Activated CD4-positive, CD25-positive, alpha-beta regulatory T cell treated with anti-CD3 and anti-CD28 coated beads, Interleukin-2, amount 50 U/mL, for 72 hours (primary cell): ENCODE measurements at places on chromosomes 2 and 18.

- no peak for DNase-seq
Measured at GRCh38 chr2:137220438-137220993, 455.2 kb downstream of the THSD7B start.

- DNase-seq, result no peak
Measured at GRCh38 chr2:37098416-37099118, 14.2 kb downstream of the GPATCH11 start.

GRCh38 chr2:9228781-9229469 lies 22.3 kb downstream of the ASAP2 start:
- DNase-seq, result no peak

DNA sequence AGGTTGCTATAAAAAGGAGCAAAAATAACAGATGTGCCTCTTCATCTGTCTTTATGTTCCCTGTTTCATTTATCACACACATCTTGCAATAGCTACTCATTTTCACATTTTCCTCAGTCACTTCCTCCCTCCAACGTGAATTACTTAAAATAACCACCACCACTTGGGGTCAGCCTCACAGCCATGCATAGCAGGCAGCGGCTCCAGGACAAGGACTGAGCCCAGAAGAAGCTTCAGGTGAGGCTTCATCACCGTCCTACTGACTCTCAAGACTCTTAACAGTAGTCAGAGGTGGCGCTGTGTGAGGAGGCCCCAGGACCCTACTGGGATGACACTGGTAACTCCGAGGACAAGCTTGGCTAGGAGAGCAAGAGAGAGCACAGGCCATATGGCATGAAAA lies 15.5 kb upstream of the ST8SIA5 start:
- DNase-seq, result no peak

GRCh38 chr18:6821356-6821755 lies 91.8 kb downstream of the ARHGAP28 start:
- DNase-seq, result no peak

- no peak for DNase-seq
Measured at GRCh38 chr18:44175891-44176290, 504.8 kb upstream of the SETBP1 start.

- DNase-seq, result peak; percentile 22
Measured at GRCh38 chr2:240396623-240397541, 38.6 kb upstream of the GPC1 start.

DNA sequence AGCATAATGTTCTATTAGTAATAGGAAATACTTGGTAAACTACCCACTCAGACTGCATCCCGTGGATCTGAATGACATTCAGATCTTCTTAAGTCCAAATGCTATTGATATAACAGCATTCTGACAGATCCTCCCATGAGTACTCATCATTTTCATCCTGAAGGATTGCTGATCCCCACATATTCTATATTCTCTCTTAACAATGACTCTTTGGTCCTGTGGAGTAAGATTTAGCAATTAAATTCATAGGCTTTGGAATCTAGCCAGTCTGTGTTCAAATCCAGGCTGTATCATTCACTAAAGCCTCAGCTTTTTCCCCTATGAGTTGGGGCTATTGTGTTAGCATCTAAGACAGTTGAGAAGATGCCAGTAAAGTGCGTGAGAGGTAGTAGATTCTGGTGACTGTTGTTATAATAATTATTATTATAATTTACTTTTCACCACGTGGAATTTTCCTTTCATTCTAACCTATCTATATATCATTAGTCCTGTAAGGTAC lies 591.3 kb upstream of the SYT4 start:
- DNase-seq, result no peak

GRCh38 chr2:66447677-66448076 lies 12.8 kb downstream of the MEIS1 start:
- no peak for DNase-seq

GRCh38 chr2:176157499-176158185 lies 535 bp downstream of the HOXD3 start:
- DNase-seq, result no peak

DNA sequence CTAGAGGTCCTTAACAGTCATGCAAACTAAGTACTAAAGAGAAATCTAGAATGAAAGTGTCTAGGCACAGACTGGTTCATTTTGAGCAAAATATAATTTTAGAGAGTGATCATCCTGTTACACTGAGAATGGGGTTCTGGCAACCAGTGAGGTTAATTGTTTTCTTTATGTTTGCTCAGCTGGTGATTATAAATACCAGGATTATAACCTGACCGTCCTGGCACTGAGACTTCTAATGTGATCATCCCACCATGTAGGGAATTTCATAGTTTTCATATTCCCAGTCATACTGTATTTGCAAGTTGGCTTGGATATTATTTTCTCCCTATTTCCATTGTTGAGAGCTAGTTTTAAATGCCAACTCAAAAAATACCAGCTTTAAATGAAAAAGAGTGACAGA lies 852.5 kb upstream of the LRATD1 start:
- no peak for DNase-seq

GRCh38 chr2:129492548-129492947 lies 486.9 kb upstream of the RAB6C start:
- DNase-seq, result no peak

- DNase-seq, result no peak
Measured at GRCh38 chr2:233960203-233960602, 43.0 kb downstream of the TRPM8 start.

GRCh38 chr18:47062471-47062870 lies 27.1 kb upstream of the ELOA2 start:
- no peak for DNase-seq

DNA sequence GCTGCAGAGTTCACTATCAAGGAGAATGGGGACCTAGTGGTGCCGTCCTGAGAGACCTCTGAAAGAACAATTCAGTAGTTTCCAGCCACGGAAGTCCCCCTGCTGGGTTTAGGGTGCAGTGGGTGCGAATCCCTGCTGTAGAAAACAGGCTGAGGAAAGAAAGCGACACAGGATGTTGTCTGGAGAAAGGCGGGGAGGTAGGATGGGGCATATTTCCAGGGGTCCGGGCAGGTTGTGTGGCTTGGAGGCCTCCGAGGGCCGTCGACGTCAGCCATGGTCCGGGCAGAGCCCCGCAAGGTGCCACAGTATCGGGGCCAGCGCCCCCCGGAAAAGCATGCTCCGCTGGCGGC lies 807 bp upstream of the CREB1 start:
- no peak for DNase-seq
